ENCODE measurements at places on chromosomes 7 and 10. TPM values are rescaled to one million over a fixed set of nuclear protein-coding genes. Genes with fewer than 3 reads are reported as not detected.

The LIPM gene
- polyA plus RNA-seq = not detected

The PON3 gene
- 1.5 TPM for polyA plus RNA-seq

The CLEC2L gene
- 1.7 TPM for polyA plus RNA-seq

DNA sequence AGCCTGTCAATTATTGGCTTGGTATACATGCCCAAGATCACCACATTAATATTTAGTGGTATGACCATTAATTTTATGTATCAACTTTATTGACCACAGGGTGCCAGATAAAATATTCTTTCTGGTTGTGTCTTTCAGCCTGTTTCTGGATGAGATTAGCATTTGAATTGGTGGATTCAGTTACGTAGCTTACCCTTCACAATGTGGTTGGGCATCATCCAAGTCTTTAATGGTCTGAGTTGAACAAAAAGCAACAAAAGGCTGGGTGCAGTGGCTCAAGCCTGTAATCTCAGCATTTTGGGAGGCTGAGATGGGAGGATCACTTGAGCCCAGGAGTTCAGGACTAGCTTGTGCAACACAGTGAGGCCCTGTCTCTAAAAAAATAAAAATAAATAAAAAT lies 702.2 kb upstream of the LRRTM3 start:
- DNase-seq = no peak

The SP8 gene
- polyA plus RNA-seq = not detected

DNA sequence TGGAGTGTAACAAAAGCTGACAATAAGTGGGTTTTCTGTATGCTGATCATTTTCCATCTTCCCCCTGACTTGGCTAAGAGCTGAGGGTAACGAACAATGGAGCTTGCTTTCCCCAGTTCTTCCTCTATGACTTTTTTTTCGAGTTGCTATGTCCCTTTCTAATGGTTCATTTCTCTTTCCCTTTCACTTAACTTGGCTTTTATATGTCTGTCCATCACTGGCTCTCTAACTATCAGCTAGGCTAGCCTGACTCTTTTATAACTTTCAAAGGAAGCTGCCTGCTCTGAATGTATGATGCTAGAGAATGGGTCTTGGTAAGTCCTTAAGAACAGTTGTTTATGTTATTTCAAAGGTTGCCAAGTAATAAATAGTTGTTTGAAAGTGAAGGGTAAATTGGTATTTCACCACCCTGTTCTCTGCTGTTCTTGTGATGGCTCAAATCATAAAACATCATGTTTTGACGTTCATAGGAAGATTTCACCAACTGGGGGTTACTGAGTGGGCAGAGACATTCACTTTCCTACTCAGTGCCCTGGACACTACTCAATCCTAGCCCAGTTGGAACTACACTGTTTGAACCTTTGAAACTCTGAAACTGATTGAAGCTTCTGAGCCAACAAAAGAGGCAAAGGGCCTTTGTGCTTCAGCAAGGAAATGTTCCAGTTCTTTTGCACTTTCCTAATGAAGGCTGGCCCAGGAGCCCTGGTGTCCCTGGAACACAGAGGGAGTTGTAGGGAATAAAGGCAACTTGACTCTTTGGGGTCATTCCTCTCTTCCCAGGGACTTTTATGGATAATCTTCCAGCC lies 85.4 kb upstream of the PHYHIPL start:
- no peak for DNase-seq

- DNase-seq = no peak
Observed at GRCh38 chr7:30594048-30594539, 584 bp upstream of the GARS1 start.

The AKR1C4 gene
- polyA plus RNA-seq = not detected

GRCh38 chr10:95297402-95297801 lies 6.6 kb upstream of the PDLIM1 start:
- DNase-seq = no peak

DNA sequence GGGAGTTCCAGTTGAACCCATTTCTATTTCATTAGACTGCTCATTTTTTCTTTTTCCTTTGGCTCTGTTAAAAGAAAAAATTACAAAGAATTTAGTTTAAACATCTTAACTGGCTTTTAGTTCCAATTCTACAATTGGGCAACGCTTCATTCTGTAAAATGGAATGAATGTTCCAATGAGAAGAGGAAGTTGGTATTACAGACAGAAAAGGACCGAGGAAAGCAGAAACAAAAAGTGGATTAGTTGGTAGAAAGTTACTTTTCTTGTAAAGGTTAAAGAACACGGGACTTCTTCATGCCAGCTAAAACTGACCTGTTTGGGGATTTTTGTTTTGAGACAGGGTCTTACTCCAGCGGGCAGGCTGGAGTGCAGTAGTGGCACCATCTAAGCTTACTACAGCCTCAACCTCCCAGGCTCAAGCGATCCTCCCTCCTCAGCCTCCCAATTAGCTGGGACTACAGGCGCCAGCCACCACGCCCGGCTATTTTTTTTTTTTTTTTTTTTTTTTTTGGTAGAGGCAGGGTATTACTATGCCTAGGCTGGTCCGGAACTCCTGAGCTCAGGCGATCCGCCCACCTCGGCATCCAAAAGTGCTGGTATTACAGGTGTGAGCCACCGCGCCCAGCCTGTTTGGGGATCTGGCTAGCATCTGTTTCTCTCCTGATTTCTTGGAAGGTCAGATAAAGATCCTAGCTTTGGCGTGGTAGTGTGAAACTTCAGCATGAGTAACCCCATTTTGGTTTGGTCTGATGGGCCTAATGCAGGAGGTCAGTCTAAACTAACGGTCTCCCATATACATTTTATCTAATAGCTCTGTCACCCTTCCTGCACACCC lies 1.3 kb upstream of the VDAC2 start:
- DNase-seq = no peak

The MSMB gene
- not detected for polyA plus RNA-seq

DNA sequence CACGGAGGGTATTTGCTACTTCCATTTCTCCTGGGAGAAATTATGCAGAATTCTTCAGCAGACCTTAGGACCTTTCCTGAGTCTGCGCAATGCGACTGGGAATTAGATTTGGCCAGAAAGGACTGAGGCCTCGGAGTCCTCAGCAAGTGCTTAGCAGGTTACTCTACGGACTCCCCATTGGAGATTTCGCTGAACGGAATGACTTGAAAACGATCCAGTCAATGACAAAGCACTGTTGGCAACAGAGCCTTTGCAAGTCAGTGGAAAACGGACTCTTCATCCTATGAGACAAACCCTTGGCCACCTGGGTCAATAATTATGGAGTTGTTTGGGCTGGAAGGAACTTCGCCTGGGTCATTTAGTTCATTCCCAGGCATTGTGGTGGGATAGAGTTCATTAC lies 107.4 kb downstream of the FAM204A start:
- no peak for DNase-seq

GRCh38 chr10:21926358-21926925 lies 77.1 kb downstream of the DNAJC1 start:
- no peak for DNase-seq

The HOXA10 gene
- polyA plus RNA-seq = 162 TPM

GRCh38 chr7:103075337-103075918 lies 488 bp downstream of the ARMC10 start:
- DNase-seq = peak; percentile 34

GRCh38 chr7:26293569-26294308 lies 2.1 kb downstream of the SNX10 start:
- no peak for DNase-seq

The GLCCI1 gene
- polyA plus RNA-seq = 26.1 TPM

DNA sequence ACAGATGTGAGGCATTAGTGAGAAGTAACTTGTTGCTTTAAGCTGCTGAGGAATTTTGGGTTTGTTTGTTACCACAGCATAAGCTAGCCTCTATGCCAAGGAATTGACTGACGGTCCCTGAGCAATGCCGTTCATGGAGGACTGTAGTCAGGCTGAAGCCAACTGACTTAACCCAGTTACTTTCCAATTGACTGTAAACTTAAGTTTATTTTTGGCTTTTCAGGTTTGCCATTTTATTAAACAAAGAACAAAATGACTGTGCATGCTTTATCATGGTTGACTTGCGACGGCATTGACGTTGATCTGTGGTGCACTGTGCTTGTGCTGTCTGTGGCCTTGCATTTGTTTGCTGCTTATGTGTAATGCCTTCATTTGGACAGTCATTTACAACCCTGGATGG lies 53.5 kb downstream of the DNAJB9 start:
- DNase-seq = no peak

GRCh38 chr10:50281967-50282522 lies 30.7 kb upstream of the ASAH2 start:
- DNase-seq = no peak

DNA sequence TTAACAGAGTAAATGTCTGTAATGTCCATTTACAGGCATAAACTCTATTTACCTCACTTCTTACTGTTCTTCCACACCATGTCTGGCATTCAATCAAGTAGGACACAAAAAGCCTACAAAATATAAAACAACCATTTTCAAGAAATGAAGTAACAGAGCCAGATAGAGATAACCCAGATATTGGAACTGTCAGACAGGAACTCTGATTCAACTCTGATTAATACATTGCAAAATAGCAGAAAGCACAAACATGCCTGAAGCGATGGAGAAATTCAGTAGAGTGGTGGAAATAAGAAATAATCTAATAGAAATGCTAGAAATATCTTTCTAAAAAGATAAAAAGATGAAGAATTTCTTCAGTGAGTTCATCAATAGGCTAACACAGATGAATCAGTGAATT lies 964.4 kb downstream of the PCDH15 start:
- no peak for DNase-seq

DNA sequence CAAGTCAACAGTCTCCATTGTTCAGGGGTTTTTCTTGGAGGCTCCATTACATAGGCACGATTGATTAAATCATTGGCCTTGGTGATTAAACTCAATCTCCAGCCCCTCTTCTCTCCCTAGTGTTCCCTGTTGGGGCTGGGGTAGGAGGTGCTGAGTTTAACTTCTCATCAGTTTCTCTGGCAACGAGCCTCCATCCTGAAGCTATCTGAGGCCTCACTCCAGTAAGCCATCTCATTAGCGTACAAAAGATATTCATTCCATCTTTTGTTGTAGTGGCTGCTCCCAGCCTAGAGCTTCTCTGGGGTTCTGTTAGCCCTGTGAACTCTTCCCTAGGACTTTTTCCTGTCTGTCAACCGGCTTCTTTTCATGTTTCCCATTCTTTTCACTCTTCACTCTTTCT lies 11.6 kb downstream of the TYW1 start:
- no peak for DNase-seq

The SPDYE5 gene
- polyA plus RNA-seq = 1.9 TPM

The SLC39A12 gene
- not detected for polyA plus RNA-seq

- no peak for DNase-seq
Observed at GRCh38 chr10:103736763-103737162, 118.6 kb downstream of the SH3PXD2A start.

The GOLGA7B gene
- 0.61 TPM for polyA plus RNA-seq

GRCh38 chr10:127149501-127150081 lies 46.8 kb downstream of the INSYN2A start:
- DNase-seq = no peak

GRCh38 chr7:120603366-120603765 lies 254.6 kb downstream of the TSPAN12 start:
- DNase-seq = no peak

DNA sequence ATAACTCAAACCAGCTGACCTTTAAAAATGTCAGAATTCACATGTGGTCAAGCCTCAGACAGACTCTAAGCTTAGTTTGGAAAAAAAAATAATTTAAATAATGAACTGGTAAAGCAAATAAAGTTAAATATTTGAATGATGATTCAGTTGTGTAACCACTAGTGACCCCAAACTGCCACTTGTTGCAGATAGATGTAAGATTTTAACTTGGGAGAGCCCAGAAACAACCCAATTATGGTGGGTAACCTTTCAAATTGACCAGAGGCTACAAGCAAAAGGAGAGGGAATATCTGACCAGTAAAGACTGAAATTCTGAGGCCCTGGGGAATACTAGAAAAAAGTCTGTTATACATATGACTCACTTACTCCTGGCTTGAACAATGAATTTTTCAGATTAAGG lies 268.1 kb downstream of the HPSE2 start:
- no peak for DNase-seq
